SJSA1 (cell line): ENCODE measurements at places on chromosomes 1 and 21. TPM values are rescaled to one million over a fixed set of nuclear protein-coding genes. Genes with fewer than 3 reads are reported as not detected.

DNA sequence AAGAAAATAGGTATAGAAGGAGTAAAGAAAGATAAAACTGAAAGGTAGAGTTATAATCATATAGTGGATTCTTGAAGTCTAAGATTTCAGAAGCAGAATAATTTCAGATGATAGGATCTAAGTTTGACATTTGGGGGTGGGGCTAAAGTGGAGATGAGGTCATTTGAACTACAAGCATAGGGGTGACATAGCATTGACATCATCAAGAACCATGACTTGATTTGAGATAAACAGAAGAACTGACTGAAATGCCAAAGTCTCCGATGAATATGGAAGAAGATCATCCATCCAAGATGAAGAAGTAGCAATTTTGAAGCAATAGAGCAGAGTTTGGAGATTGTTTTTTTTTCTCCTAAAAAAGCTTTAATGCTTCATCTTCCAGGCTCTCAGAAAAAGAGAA, 122.3 kb downstream of the MACF1 start:
- DNase-seq: no peak
- H3K4me3 ChIP-seq: no peak overlapping the region
- no peaks in the 10 kb centered on the region for H3K27me3 ChIP-seq
- H3K4me1 ChIP-seq: peaks cover 7% of the 10 kb centered on the region
- H3K27ac ChIP-seq: no peak overlapping the region

DNA sequence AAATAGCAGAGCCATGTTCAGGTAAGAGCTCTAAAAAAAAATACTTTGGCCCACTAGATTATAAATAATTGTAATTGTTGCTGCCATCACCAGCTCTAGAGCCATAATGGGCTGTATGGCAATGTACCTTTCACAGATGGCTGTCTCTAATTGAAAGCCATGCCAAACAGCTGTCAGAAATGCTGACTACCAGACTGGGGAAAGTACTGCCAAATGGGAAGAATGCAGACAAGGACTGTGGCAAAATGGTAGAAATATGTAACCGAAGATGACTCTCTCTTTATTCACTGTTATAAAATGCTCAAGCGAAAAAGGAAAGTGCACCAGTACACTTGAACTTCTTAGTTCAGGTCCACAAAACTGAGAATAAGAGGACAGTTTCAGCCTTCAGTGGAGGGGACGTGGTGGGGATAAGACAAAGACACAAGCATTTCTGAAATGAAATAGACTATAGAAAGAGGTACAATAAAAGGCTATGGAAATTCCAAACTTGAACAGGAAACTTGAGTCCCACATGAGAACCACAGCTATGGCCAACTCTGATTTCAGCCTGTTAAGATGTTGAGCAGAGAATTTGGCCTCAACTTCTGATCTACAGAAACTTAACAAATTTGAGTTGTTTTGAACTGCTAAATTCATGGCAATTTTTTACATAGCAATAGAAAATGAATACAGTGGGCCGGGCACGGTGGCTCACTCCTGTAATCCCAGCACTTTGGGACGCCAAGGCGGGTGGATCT, 46.5 kb upstream of the LPGAT1 start:
- H3K4me3 ChIP-seq: no peak overlapping the region
- DNase-seq: no peak
- no peaks in the 10 kb centered on the region for H3K36me3 ChIP-seq
- H3K27me3 ChIP-seq: no peaks in the 10 kb centered on the region
- H3K27ac ChIP-seq: no peak overlapping the region
- H3K4me1 ChIP-seq: no peaks in the 10 kb centered on the region

DNA sequence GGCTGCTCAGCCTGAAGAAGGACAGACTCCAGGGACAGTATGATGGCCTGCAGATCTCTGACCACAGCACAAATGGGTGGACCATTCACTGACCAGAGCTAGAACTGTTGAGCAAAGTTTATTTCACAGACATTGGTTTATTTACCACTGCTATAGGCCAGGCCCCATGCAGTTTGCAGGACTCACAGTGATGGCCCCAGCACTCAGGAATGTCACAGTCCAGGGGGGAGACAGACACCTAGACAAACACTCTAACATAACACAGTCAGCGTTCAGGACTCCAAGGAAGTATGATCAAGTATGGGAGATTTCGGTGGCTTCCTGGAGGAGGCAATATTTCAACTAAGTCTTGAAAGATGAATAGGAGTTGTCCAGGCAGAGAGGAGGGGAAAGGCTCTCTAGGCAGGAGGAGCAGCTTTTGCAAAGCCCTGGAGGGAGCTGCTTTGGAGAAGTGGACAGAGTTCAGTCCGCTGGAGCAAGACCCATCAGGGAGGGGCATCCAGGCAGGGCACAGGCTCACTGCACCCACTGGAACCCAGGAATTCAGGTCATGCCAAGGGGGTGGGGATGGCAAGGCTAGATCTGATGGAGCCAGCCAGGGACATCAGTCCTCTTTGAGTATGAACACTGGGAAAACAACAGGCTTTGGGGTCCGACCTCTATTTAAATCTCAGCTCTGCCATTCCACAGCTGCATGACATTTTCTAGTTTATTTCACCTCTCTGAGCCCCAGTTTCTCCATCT, 454.3 kb downstream of the MATN1 start:
- no peaks in the 10 kb centered on the region for H3K27me3 ChIP-seq
- no peaks in the 10 kb centered on the region for H3K36me3 ChIP-seq
- DNase-seq: no peak

GRCh38 chr1:160866695-160867260, 4.1 kb upstream of the CD244 start:
- no peaks in the 10 kb centered on the region for H3K36me3 ChIP-seq
- H3K27me3 ChIP-seq: no peaks in the 10 kb centered on the region; the same call in none of the 2 replicates
- H3K4me1 ChIP-seq: no peaks in the 10 kb centered on the region
- no peak overlapping the region for H3K27ac ChIP-seq
- DNase-seq: no peak
- no peak overlapping the region for H3K4me3 ChIP-seq

DNA sequence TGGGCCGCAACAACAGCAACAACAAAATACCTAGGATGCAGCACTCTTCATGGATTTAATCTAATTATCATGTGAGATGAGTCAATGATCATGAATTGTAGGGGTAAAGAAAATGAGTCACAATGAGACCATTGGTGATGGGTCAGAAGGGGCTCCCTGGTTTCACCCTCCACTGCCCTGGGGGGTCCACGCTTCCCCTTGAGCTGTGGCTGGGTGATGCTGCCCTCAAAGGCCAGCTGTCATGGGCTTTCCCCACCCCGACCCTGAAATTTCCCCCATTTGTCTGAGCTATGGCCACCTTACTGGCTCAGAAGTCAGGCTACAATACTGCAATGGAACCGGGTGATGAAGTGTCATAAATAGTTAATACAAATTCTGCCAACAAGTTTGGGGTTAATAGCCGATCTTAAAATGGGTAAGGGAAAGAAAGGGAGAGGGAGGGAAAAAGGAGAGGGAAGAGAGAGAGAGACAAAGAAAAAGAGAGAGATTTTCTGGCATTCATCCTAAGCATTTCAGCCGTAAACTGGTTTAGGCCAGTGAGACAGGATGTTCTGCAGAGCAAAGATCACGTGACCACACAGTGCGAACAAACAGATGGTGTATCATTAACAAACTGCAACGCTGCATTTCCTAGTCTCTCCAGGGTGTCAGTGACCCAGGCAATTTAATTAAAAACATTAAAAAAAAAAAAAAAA, 143.4 kb upstream of the ERRFI1 start:
- no peaks in the 10 kb centered on the region for H3K36me3 ChIP-seq
- no peaks in the 10 kb centered on the region for H3K27me3 ChIP-seq
- peak; percentile 66 for DNase-seq
- H3K4me1 ChIP-seq: peaks cover 21% of the 10 kb centered on the region

DNA sequence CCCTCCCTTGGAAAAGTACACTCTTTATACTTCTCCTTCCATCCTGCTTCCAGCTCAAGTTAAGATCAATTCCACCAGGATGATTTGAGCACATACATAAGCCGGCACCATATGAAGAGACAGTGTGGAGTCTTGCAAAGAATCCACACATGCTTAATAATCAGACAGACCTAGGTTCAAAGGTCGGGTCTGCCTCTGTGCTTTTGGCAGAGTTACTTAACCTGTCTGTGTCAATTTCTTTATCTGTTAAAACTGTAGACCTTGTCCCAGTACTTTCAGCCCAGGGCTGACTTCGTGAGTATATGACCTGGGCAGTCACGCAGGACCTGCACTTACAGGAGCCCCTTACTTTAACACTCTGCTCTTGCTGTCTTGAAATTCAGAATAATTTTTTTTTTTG, 30.2 kb upstream of the BECN2 start:
- no peaks in the 10 kb centered on the region for H3K27me3 ChIP-seq
- no peaks in the 10 kb centered on the region for H3K36me3 ChIP-seq
- DNase-seq: no peak
- H3K4me3 ChIP-seq: no peak overlapping the region
- no peak overlapping the region for H3K27ac ChIP-seq

DNA sequence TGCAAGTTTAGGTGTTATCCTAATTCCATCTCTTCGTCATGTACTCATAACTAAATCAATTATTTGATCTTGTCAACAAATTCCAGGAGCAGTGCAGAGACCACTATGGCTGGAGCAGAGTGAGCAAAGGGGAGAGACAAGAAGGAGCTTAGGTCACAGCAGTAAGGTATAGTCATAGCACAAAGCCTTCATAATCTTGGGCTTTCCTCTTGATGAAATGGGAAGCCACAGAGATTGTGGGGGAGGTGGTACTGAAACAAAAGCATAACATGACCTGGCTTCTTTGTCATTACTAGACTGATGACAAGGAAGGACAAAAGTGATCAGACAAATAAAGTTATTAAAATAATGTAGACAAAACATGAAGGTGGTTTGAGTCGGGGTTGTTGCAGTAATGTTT, 60.1 kb upstream of the PTGS2 start:
- no peak for DNase-seq
- H3K4me1 ChIP-seq: no peaks in the 10 kb centered on the region
- no peak overlapping the region for H3K4me3 ChIP-seq
- H3K27ac ChIP-seq: no peak overlapping the region

DNA sequence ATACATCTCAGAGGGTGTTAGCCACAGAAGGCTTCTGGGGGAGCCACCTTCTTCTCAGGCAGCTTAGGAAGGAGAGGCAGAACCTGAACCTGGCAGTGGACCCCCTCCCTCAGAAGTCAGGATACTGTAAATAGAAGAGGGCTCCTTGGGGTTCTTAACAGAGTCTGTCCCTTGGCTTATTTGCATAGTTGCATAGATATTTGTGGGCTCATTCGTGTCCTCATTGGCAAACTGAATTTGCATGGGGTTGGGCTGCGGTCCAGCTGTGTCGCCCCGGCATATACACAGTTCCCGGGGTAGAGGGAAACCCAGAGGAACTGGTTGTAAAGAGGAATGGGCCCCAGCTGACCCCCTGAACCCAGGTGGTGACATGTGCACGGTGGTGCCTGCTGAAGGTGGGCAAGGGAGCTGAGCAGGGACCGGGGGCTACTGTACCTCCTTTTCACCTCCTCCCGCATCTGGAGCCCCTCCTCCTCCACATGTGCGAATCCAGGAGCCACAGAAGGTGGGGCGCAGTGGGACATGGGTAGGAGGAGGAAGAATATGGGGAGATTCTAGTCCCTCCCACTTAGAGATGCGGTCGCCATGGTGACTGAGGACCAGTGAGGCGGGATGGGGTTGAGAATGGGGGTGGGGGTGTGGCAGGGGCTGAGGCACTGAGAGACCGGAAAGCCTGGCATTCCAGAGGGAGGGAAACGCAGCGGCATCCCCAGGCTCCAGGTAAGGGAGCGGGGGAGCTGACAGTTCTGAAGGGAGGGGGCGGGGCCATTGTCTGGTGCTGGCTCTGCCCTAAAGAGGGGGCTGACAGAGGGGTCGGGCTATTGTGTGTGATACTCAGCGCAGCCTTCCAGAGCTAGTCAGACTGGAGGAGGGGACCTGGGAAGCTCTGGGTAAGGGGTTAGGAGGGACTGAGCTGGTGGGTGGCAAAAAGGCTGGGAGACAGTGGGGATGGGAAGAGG, 3.7 kb upstream of the SEMA4A start:
- peaks cover 9% of the 10 kb centered on the region for H3K4me1 ChIP-seq
- H3K27me3 ChIP-seq: no peaks in the 10 kb centered on the region; the same call in 1 of the 2 replicates
- no peak for DNase-seq
- H3K4me3 ChIP-seq: no peak overlapping the region
- no peaks in the 10 kb centered on the region for H3K36me3 ChIP-seq
- no peak overlapping the region for H3K27ac ChIP-seq

DNA sequence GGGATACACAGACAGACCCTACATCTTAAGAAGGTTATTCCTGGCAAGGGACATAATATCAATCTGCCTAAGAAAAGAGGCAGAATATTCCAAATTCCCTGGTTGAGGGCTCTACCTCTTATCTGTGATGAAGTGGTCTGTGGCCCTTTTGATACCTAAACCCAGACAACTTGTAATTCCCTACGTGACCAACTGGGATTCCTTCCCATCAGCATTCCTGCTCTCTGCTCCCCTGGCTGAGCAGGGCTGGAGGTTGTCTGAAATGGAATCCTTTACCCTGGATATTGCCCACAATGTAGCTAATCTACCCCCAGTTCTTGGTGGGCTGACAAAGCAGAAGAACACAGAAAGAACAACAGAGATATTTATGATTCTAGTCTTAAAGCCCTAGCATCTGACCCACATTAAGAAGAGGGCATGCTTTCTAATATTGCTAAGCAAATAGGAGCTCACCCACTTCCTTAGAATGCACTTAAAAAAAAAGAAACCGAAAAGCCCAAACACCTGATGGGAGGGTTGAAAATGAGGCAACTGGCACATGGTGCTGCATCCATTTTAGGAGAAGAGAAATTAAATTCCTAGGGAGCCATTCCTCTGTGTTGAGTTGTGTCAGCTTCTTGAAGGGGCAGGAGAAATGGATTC, 36.8 kb downstream of the GADD45A start:
- peaks cover 58% of the 10 kb centered on the region for H3K4me1 ChIP-seq
- no peak overlapping the region for H3K27ac ChIP-seq
- no peak for DNase-seq

- no peaks in the 10 kb centered on the region for H3K27me3 ChIP-seq
- no peaks in the 10 kb centered on the region for H3K36me3 ChIP-seq
- DNase-seq: no peak
- peak overlapping the region; percentile 49 for H3K27ac ChIP-seq
- H3K4me3 ChIP-seq: no peak overlapping the region
Measured at GRCh38 chr1:53139951-53140361, 2.5 kb downstream of the SLC1A7 start.

GRCh38 chr1:15469361-15469760, 6.5 kb upstream of the CELA2B start:
- H3K27ac ChIP-seq: no peak overlapping the region
- no peaks in the 10 kb centered on the region for H3K27me3 ChIP-seq
- no peak overlapping the region for H3K4me3 ChIP-seq
- no peaks in the 10 kb centered on the region for H3K4me1 ChIP-seq
- H3K36me3 ChIP-seq: no peaks in the 10 kb centered on the region

- H3K27ac ChIP-seq: no peak overlapping the region
- H3K36me3 ChIP-seq: no peaks in the 10 kb centered on the region
- peaks cover 10% of the 10 kb centered on the region for H3K4me1 ChIP-seq
- no peak for DNase-seq
- H3K27me3 ChIP-seq: peaks cover 7% of the 10 kb centered on the region
Measured at GRCh38 chr1:228273720-228274451, 66.0 kb downstream of the OBSCN start.

Gene EDN2
- total RNA-seq: 3.0 and 6.7 TPM in 2 replicates

Gene TOR1AIP1
- total RNA-seq: 33.0 and 50.6 TPM in 2 replicates

Gene E2F2
- total RNA-seq: 7.3 and 12.3 TPM in 2 replicates

Gene PPP1R8
- total RNA-seq: 33.5 and 60.0 TPM in 2 replicates

Gene CFHR1
- total RNA-seq: not detected in 2 replicates

Gene PTPRC
- not detected in 2 replicates for total RNA-seq
